ENCODE measurements at places on chromosomes 3 and 15.
A peak's percentile ranks its signal among the peaks of the same experiment; 100 is the strongest.

DNA sequence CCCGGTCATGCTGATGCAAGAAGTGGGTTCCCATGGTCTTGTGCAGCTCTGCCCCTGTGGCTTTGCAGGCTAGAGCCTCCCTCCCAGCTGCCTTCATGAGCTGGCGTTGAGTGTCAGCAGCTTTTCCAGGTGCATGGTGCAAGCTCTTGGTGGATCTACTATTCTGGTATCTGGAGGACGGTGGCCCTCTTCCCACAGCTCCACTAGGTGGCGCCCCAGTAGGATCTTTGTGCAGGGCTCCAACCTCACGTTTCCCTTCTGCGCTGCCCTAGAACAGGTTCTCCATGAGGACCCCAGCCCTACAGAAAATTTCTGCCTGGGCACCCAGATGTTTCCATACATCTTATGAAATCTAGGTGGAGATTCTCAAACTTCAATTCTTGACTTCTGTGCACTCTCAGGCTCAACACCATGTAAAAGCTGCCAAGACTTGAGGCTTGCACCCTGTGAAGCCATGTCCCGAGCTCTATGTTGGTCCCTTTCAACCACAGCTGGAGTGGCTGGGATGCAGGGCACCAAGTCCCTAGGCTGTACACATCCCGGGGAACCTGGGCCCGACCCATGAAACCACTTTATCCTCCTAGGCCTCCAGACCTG lies 238.4 kb upstream of the MDFIC2 start:
- peak; percentile 79 for DNase-seq

DNA sequence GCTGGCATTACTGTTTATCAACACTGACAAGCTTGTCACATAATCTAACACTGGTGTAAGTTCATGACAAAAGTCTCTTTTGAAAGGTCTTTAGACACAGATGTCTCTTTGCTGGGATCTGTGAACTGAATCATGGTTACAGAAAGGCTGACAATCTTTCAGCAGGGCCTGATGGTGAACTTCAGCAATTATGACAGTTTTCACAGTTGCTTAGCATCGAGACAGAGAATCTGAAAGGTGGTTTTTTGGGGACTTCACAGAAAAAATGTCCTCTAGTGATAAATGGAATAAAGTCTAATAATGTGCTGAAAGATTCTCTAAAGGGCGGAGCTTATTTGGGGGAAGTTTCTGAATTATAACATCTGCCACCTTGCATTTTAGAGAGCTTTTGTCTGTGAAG lies 32.3 kb downstream of the CLDN1 start:
- DNase-seq = no peak

GRCh38 chr3:127822682-127823425 lies 539 bp upstream of the MGLL start:
- no peak for DNase-seq

GRCh38 chr3:185489462-185489861 lies 9.4 kb downstream of the TMEM41A start:
- no peak for DNase-seq
